ENCODE measurements at places on chromosomes 5 and 9. TPM values are rescaled to one million over a fixed set of nuclear protein-coding genes. Genes with fewer than 3 reads are reported as not detected.

EGFLAM gene
- not detected for total RNA-seq

ENTREP1 gene
- total RNA-seq: 0.43 TPM

HRH2 gene
- 0.82 TPM for total RNA-seq

SLC6A19 gene
- 0.01 TPM for total RNA-seq

PIGO gene
- total RNA-seq: 39.0 TPM

CDX1 gene
- total RNA-seq: not detected

CCL28 gene
- total RNA-seq: 0.18 TPM

Measured in A549 treated with CORT108297 at 1 μM for 4 hours (cell line).